ENCODE measurements at places on chromosomes 2 and 18.
A peak's percentile ranks its signal among the peaks of the same experiment; 100 is the strongest.

DNA sequence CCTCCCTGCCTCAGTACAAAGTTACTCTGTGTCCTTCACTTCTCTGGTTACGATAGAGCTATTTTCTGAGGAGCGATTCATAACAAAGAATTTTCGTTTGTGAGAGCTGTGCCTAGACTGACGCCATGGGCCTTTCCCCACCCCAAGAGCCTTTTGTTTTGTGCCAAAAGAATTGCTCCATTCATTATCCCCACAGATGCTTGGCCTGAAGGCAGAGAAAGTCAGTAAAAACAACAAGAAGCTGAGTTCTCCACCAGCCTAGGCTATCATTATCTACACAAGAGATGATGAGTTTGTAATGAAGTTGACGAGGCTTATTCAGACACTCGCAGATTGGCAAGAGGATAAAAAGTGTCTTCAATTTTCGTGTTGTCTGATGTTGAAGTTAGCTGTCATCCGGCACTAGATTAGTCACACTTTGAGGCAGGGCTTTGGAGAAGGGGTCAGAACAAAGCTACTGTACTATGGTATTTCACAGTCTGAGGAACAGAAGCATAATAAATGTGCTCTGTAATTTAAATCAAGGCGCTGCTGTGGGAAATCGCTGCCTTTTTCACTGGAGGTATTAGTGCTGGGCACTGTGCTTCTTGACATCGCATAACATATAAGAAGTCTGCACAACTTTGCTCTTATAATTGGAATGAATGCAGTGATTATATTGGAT is 278.4 kb upstream of the FIGN start:
- peak; percentile 5 for DNase-seq

DNA sequence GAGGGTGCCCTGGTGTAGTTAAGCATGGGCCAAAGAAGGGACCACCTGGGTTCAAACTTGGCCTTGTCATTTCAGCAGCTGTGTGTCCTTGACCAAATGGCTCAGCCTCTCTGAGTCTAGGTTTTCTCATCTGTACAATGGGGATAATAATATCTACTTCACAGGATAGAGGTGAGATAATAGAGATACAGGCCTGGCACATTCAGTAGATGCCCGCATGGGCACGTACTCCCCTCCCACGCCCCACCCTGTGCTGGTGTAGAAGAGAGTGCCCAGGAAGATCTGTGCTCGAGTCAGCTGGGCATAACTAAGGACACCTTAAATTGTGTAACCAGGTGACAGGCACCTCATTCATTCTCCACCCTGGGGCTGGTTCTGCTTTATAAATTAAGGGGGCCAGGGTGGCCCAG is 8.4 kb upstream of the TMEM185B start:
- no peak for DNase-seq

- DNase-seq, result no peak
Observed at GRCh38 chr2:207516206-207516605, 13.6 kb upstream of the CREB1 start.

DNA sequence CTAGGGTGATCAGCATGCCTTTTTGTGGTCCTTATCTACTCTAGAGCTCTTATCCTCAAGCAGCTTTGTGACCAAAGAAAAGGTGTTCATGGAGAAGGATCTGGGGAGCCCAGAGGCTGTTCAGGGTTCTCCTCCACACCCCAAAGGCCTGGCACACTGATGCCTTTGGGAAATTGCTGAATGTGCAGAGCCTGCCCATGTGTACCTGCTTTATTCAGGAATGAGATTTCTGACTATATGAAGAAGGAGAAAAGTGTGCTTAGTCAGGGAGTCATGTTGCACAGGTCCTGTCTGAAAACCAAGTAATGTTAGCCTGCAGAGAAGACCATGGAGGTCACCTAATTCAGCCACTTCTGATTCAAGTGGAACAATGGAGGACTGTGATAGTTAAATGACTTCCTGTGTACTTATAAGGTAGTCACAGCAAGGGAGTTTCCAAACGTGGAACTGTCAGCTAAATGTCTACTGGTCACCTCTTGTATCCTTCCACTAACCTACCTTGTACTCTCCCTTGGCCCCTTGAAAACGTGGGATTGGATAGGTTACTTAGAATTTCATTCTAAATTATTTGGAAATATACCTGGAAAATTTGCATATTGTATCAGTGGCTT is 81.3 kb downstream of the LIMS1 start:
- no peak for DNase-seq

DNA sequence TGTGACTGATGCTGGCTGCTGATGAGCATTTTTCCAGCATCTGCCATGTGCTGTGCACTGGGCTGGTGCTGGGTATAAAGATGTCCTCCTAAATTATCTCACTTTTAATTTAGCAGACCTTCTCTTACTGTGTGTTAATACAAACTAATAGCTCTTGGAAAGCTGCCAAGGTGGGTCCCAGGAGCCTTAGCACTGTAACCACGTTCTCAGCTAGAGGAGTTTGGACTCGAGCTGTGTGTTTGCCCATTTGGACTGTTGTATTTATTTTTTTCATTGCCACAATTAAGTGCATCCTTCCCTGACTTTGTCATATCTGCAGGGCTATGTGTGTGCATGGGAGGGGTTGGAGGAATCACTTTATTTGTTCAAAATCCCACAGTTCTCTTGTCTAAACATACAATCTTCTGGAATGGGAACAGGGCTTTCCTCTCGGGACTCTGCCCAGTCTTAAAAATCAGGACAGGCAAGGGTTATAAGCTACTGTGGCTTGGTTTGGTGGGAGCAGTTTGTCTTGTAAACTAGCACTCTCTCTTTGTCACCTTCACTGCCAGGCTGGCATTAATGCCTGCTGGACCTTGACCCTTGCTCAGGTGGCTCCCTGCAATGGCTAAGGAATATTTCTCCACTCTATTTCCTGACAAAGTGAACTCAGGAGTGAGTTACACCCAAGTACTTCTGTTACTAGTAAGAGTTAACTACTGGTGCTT is 129.7 kb upstream of the MGAT5 start:
- no peak for DNase-seq

DNA sequence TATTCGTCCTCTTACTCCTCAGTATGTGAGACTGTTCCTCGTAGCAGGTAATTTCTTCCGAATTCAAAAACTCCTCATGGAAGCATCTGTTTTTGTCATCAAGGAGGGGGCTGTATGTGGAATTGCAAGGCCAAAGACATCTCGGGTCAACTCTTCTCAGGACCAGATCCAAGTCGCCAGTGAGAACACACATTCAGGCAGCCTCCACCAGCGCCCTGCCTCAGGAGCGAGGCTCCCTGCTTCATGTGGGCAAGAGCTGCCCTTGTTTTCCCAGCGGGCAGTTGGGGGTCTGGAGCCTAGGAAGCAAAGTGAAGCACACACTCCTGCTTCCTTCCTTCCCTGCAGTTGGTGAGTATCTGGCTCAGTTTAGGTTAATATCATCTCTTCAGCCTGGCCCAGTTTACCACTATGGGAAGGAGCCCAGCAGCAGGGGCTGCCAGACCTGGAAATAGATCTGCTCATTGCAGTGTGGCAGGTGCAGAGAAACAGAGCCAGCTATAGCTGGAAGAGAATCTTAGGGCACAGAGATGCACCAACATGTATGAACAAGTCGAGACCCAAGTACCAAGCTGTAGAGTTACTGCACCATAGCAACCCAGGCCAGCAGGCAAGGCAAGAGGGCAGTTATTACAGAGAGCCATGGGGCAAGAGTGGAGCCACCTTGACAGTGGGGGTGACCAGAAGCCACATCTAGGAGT is 25.3 kb downstream of the TMEM127 start:
- no peak for DNase-seq

DNA sequence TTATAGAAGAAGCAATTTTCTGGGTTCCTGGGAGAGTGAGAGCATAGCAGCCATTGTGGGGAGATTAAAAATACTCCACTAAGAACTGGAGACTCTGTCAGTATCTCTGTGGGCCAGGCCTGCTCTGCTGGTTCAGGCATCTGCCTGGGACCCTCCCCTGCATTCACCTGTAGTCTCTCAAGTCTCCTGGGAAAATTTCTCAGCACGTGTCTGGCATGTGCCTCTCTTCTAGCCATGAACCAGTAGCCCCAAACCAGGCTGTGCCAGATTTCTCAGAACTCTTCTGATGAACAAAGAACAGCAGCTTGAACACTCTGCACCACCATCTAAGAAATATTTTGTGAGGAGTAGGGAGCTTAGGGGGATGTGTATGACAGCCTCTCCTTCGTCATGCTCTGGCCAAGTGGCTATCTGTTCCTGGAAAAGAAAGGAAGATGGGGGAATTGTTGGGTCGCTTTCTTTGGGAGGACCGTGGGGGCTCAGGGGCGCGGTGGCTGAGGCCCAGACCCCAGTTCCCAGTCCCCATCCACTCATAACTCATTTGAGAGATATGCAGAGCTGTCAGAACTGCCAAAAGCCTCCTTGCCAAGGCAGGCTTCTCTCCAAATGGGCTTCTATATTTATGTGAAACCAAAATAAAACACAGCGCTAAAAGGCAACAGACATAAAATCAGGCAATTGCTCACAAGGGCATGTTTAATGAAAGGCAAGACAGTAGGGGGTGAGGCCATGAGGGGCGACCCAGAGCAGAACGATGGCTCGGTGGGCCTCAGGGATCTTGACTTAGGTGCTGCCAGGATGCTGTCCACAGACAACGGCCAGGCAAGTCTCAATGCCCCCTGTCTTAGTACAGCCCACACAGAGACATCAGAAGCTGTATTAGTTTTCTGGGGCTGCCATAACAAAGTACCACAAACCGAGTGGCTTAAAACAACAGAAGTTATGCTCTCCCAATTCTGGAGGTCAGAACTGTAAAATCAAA is 114.7 kb upstream of the TNP1 start:
- no peak for DNase-seq

GRCh38 chr2:183112577-183112976 is 11.7 kb upstream of the NUP35 start:
- no peak for DNase-seq

DNA sequence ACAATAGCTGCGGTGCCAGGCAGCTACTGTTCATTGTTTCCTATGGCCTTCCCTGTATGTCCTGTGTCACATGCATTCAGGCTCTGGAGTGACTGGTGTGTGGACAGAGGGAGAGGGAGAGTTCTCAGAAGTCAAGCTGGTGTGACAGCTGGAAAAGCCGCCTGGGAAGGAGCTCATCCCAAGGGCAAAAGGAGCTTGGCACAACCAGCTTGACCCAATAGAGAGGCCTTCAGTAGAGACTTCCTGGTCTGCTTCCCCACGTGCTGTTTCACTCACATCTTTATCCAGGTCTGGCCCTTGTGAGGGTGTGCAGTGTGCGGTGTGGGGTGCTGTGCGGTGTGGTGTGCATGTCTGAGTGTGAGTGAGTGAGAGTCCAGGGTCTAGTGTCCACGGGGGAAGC is 11.1 kb upstream of the NT5DC4 start:
- DNase-seq, result no peak

- DNase-seq, result no peak
Observed at GRCh38 chr2:159774370-159774990, 23.5 kb downstream of the CD302 start.

- no peak for DNase-seq
Observed at GRCh38 chr2:232444409-232445148, 11.4 kb upstream of the ALPI start.

GRCh38 chr2:15735484-15736326 is 144.0 kb downstream of the DDX1 start:
- DNase-seq, result no peak

DNA sequence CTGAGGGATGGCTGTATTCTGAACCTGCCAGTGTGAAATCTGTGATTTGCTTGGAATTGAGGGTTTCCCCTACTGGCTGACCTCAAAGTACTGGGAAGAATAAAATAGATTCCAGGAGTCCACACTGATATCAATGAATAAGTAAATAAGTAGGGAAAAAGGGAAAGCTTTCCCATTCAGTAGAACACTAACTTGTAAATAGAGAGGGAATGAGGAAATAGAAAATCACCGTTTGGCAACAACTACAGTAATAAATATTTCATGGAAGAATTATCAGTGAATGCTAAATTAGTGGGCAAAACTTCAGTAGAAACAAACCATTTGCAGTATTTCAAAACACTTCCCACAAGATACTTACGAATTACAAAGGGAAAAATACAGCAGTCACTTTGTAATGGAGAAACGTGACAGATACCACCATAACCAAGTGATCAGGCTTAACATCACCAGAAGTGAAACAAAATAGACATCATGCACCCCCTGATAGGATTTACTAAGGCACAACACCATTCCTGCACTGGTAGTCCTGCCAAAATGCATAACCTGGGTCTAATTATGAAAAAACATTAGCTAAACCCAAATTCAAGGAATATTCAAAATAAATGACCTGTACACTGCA is 88.5 kb downstream of the ICA1L start:
- no peak for DNase-seq

- DNase-seq, result no peak
Observed at GRCh38 chr2:49687918-49688317, 533.6 kb upstream of the FSHR start.

DNA sequence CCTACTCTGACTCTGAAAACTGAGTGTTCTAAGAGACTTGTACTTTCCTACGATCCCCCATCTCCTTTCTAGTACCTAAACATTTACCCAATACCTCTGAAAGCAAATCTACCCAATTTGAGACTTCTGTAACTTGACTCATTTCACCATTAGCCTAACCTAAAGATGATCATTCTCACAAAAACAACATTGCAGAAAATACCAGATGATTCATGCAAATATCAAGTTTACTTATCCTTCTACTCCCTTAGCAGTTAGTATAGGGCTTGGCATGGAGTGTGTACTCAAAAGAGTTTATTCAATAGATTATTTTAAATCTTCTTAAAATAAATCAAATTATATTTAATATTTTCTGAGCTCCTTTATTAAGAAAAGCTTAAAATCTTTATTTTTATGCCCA is 89.6 kb downstream of the NR4A2 start:
- no peak for DNase-seq

DNA sequence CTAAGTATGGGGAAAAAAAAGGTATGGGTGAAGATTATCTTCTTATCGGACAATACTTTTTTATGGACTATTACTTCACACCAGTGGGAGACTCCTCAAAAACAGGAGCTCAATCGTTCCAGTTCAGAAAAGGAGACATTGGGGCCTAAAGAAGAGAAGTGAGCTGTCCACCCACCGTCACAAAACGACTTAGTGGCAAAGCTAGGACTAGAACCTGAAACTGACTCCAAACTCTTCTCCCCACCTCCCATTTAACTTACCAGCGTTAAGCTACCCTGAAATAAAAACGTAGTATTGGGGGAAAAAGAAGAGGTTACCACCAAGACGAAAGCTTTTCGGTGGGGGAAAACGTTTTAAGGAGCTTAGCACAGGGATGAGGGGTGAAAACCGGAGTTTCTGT is 503 bp downstream of the GTF3C3 start:
- DNase-seq, result no peak

GRCh38 chr2:217231724-217232123 is 371.9 kb upstream of the TNP1 start:
- DNase-seq, result no peak

GRCh38 chr2:176891857-176892256 is 320.7 kb upstream of the HNRNPA3 start:
- DNase-seq, result no peak
